Cardiac septum (tissue), 1 donor: ENCODE measurements at places on chromosomes 4 and X. TPM values are rescaled to one million over a fixed set of nuclear protein-coding genes. Genes with fewer than 3 reads are reported as not detected.

The CENPVL3 gene
- not detected for total RNA-seq

The IL13RA2 gene
- total RNA-seq = 0.54 TPM

The KLHL13 gene
- 15.5 TPM for total RNA-seq

The SLC9B2 gene
- 6.4 TPM for total RNA-seq

The GSX2 gene
- total RNA-seq = not detected

The TBCK gene
- 23.7 TPM for total RNA-seq

The CCNQ gene
- total RNA-seq = 23.3 TPM

The TNIP2 gene
- total RNA-seq = 22.6 TPM

The PNCK gene
- total RNA-seq = 7.6 TPM

The ACTRT1 gene
- total RNA-seq = not detected

The OCIAD1 gene
- total RNA-seq = 137 TPM

The NDST4 gene
- not detected for total RNA-seq

The VEGFD gene
- total RNA-seq = 1.3 TPM

The MMRN1 gene
- 2.5 TPM for total RNA-seq

GRCh38 chrX:103513067-103513466 lies 6.2 kb downstream of the RAB40A start:
- DNase-seq = no peak

DNA sequence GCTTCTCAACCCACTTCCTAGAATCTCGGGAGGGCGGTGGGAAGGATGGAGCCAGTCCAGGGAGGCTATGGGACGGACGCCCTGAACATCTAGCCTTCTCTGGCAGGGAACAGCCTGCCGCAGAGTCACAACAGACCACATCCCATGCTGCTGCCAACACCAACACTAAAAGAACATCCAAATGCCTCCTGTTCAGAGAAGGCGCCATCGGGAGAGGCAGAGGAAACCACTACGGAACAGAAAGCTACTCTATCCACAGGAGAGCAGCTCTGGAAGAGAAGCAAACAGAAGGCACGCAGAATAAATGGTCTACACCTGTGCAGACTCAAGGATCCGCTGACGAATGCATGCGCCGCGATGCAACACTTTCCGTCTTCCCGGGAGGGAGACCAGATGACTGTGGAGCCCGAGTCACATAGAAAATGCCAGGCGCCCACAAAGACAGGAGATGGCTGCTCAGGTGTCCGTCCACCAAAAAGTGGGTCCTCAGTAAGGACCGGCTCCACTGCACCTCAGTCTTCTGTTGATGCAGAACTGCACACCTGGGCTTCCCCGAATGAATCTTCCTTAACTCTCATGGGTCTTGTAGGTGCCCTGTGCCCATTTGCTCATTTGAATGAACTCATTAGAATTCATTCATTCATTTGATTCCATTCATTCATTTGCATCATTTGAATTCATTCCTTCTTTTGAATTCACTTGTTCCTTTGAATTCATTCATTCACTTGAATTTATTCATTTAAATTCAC lies 217.5 kb downstream of the DHRSX start:
- DNase-seq = no peak

GRCh38 chr4:187849556-187850225 lies 145.9 kb upstream of the ZFP42 start:
- DNase-seq = no peak

DNA sequence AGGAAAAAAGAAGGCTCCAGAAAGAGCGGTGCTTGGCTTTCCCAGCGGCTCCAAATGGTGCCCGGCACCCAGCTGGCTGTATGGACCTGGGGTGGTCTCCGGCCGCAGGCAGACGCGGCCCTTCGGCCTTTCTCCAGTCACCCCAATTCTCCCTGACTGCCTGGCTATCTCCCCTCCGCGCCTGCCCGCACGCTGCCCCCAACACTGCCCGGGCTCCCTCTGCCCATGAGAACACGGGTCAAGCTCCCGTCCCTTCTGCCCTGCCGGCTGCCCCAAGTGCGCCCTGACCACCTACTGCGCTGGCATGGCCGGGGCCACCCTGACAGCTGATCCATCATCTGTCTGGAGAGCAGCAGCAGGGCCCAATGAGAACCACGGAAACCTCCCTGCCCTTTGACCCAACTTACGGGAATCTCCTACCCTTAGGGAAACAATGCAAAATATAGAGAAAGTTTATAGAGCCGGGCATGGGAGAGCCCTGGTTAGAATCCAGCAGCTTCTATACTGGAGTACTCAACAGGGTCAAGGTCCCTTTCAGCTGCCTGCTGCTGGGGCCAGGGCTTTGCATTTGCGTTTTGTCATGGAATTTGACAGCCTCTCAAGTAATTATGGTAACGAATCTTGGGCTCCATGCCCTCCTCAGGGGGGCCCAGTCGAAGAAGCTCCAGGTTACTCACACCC lies 1.2 kb upstream of the FAM3A start:
- DNase-seq = no peak

- no peak for DNase-seq
Measured at GRCh38 chrX:15843960-15844359, 10.7 kb downstream of the AP1S2 start.

DNA sequence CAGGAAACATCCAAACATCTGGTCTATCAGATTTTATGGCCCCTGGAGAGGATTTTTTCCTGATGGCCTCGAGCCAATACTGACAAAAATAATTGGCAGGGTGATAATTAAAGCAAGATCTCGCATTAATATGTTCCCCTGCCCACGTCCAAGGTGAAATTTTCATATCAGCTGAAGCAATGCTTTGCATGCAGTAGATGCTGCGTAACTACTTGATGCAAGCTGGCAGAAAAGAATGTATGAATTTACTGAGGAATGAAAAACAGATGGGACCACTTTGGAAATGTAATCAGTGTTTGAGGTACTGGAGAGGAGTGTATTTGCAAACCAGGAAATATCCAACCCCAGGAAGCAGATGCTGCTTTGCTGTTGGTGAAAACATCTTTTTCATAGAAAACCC lies 36.8 kb upstream of the REST start:
- DNase-seq = no peak

- no peak for DNase-seq
Measured at GRCh38 chr4:87525636-87526295, 3.4 kb downstream of the SPARCL1 start.

DNA sequence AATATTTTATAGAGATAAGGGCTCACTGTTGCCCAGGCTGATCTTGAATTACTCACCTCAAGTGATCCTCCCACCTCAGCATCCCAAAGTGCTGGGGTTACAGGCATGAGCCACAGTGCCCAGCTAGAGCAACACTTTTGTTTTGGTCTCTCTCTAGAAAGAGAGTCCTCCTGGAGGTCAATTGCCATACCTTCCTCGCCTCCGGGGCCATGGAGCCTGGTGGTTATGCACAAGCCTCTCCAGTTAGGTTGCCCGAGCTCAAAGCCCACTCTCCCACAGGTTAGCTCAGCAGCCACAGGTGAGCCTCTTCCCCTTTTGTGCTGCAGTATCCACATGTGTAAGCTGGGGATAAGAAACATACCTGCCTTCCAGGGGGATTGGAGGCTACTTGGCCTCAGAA lies 24.2 kb upstream of the MAN2B2 start:
- no peak for DNase-seq

- no peak for DNase-seq
Measured at GRCh38 chrX:16124201-16124600, 836 bp downstream of the GRPR start.

GRCh38 chr4:33064238-33064637 lies 2344.1 kb downstream of the PCDH7 start:
- no peak for DNase-seq

- no peak for DNase-seq
Measured at GRCh38 chrX:65932173-65933084, 107.5 kb downstream of the VSIG4 start.

- DNase-seq = no peak
Measured at GRCh38 chr4:23022032-23022431, 329.3 kb downstream of the GBA3 start.

DNA sequence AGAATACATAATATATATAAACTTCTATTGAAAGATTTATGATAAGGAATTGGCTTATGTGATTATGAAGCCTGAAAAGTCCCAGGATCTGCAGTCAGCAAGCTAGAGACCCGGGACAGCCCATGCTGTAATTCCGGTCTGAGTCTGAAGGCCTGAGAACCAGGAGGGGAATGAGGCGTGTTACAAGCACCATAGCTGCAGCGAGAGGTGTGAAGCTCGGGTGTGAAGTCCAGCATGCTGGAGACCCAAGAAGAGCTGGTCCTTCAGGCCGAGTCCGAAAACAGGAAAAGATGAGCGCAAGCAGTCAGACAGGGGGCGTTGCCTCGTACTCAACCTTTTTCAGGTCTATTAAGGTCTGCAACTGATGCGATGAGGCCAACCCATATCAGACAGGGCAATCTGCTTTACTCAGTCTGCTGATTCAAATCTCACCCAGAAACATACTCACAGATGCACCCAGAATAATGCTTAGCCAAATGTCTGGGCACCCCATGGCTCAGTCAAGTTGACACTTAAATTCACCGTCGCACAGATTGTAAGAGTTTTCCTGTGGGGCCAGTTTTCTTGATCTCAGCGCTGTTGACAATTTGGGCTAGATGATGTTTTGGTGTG lies 40.4 kb downstream of the SMIM20 start:
- no peak for DNase-seq

DNA sequence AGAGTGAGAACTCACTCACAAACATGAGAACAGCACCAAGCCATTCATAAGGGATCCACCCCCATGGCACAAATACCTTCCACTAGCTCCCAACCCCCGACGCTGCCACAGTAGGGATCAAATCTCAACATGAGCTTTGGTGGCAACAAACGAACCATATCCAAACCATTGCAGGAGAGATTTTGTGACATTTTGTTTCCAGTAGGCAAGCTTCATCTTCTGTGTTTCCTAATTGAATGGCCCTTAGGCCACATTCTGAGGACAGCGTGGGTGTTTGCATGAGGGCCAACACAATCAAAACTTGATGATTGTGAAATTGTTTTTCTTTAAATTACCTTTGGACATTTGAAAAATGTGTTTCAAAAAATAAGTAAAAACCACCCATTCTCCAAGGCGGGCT lies 102.6 kb upstream of the LNX1 start:
- no peak for DNase-seq

GRCh38 chr4:3745886-3746656 lies 20.1 kb upstream of the ADRA2C start:
- DNase-seq = no peak

GRCh38 chr4:38062088-38062775 lies 102.0 kb downstream of the PTTG2 start:
- no peak for DNase-seq

GRCh38 chrX:24553011-24553410 lies 87.9 kb downstream of the PDK3 start:
- DNase-seq = no peak

DNA sequence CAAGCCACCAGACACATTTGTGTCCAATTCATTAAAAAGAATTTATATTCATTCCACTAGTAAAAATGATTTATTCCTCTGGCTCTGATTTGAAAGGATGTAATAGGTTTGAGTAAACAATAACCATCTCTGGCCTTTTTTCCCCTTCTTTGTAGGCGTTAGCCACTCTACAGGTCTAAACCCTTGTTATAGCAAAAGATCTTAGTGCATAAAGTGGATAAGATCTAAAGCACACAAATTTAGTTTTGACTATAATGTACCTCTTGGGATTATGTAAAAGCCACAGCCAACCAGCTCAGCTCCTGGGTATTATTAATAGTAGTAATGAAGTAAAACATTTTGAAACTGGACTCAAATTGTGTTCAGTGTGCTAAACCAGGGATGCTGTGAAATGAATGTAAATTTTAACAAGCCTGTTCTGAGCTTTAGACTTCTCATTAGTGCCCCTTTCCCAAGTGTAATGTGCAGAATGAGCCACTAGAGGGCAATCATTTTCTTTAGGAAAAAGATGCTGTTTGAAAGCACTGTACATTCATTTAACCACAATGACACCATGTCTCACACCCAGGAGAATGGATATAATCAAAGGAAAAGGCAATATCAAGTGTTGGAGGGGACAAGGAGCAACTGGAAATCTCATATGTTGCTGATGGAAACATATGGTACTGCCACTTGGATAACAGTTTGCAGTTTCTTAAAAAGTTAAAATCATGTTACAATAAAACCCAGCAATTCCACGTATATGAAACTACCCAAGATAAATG lies 69.7 kb downstream of the KLHL8 start:
- DNase-seq = no peak

DNA sequence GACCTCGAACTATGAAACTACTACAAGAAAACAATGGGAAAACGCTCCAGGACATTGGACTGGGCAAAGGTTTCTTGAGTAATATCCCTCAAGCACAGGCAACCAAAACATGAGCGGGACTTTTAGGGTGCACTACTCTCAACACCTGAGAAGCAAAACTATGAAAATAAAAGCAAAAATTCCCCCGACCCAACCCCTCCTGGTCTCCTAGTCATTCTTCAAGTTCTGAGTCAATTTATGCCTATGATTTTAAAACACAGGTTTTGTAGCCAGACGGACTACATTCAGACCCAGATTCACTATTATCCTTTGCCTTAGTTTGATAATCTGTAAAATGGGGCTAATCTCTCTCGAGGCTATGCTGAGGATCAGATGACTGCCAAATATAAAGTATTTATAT lies 97.0 kb downstream of the SOWAHB start:
- no peak for DNase-seq

DNA sequence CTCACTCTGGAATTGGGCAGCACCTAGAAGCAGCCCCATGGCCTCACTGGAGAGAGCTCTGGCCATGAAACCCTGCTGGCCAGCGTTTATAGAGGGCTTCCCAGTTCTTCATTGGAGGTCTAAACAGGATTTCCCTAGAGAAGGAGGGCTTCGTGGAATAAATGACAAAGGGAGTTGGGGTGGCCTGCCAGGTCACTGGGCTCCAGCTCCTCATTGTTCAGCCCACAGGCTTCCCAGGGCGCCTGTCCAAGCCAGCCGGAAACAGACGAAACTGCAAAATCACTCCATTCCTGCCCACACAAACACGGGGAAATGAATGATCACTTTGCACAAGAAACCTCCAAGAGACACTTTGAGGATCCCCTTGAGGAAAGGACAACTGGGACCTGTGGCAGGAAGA lies 189.7 kb downstream of the TSPAN5 start:
- no peak for DNase-seq

DNA sequence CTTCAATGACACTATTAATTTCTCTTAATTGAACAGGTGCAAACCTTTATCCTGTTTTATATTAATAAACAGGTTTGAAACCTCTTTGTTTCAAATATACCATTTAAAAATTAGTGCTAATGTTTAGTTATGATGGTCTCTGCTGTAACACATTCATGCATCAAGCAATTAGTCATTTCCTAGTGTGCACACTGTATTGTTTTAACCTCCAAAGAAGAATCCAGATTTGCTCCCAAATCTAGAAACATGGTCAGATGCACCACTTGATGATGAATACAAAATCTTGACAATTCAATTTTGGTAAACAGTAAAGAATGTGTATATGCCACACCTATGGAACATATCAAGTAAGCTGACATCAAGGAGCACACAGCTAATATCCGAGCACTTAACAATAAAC lies 157.1 kb downstream of the TRIML1 start:
- no peak for DNase-seq

GRCh38 chrX:140298960-140299825 lies 205.7 kb downstream of the SOX3 start:
- DNase-seq = no peak
